ENCODE measurements at places on chromosomes 4 and X.

- DNase-seq, result peak; percentile 90
Measured at GRCh38 chrX:40171513-40172400, 74.0 kb upstream of the BCOR start.

- no peak for DNase-seq
Measured at GRCh38 chrX:3589474-3589873, 124.0 kb downstream of the PRKX start.

GRCh38 chr4:109990261-109991257 is 77.9 kb downstream of the EGF start:
- no peak for DNase-seq

GRCh38 chr4:56086561-56086960 is 137.8 kb downstream of the CEP135 start:
- no peak for DNase-seq

GRCh38 chr4:31667686-31668085 is 947.5 kb downstream of the PCDH7 start:
- DNase-seq, result no peak

GRCh38 chr4:174674305-174674840 is 152.1 kb upstream of the HPGD start:
- DNase-seq, result peak; percentile 10

Measured in mesenchymal stem cell (in vitro differentiated cells and primary cell).